NCI-H2227 treated with DMSO at 0.1 percent for 48 hours (cell line): ENCODE measurements at places on chromosomes 7 and 10.

GRCh38 chr7:45156516-45157272 lies 897 bp upstream of the RAMP3 start:
- no peak for DNase-seq

DNA sequence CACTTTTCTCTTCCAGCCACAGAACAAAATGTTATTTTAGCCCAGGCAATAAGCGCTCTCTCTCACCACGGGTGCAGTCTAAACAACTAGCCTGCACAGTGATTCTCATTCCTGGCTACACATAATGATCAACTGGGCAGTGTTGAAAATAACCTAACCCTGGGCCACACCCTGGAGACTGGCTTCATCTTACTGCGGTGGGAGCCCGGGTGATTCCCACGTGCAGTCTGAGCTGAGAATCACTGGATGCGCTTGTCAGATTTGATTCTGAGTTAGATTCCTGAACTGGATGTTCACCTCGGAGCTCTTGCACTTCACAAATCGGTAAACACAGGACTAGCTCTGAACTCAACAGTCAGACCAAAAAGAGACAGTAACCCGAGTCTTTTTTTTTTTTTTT lies 14.9 kb downstream of the ZC3HAV1 start:
- DNase-seq: peak; percentile 14

DNA sequence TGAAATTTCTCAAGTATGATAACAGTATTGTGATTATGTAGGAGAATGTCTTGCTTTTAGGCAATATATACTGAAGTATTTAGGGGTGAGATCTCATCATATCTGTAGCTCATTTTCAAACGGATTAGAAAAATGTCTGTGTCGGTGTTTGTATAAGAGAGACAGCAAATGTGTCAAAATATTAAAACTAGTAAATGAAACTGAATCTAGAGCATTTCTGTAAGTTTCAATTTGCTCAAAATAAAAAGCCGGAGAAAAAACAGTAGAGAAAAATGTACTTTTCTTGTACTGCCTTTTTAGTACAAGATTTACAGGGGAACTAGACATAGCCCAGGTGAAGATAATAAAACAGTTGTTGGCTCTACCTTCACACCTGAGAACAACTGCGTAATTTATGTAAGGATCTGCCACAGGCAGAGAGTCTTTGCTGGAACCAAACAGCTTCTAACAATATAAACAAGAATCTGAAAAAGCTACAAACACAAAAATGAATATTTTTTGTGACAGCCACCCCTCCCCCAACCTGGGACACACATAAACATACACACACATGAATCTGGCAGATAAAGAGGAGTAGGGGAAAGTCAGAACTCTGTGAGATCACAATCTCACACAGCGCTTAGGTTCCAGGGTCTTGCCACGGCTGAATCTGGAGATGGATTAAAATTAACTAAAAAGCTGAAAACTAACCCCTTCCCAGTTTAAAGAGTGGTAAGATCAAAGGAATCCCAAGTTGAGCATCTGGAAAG lies 153.3 kb downstream of the AVL9 start:
- no peak for DNase-seq

DNA sequence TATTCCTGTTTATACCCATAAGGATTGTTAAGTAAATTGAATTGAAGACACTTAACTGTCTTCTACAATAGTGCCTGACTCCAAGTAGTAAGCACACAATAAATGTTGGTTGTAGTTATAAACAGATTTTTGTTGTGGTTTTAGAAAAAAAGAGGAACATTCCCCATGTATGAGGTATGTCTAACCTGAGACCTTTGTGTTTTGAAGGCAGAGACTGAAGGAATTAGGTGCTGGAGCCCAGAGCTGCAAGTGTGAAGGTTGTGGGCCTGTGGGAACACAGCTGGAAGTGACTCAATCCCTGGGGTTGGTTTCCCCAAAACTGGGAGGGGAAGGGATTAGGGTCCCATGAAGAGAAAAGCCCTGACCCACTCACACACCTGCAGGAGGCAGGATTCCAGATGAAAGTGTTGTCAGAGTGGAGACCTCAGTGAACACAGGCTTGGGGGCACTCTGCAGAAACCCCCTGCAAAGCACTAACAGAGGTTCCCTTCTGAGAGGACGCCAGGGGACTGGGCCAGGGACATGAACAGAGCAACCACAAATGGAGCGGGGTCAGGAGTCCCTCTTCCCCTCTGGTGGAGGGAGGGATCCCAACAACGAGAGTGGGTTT lies 265.1 kb upstream of the KLF14 start:
- no peak for DNase-seq

DNA sequence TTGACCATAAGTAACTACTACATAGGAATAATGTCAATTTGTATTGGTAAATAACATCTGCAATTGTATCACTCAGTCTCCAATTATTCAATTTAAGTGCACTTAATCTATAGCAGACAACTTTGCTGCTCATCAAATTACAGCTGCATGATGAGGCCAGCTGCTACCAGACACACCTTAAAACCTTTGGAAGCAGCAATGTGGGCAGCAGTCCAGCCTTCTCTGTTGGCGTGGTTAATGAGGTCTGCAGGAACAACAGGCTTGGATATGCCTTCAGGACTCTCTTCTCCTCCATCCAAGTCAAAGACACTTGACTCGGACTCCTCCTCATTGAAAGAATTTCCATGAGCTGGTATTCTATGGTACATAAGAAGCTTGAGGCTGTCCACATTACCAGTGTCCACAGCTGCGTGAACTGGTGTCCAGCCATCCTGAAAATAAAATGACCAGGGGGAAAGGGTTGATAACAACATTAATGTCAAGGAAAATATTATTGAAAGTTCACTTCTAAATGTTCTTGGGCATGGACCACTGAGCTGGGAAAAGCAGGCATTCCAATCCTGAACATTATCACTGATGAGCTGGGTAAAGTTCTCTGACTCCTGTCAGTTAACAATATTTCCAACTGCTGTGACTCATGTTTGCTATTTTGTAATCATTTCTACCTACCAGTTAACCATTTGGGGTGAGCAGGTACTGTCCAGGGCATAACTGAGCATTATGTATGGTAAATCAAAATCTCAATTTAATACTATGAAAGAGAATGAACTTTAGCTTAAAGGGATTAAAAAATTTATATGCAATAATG lies 95.7 kb downstream of the CTTNBP2 start:
- no peak for DNase-seq

DNA sequence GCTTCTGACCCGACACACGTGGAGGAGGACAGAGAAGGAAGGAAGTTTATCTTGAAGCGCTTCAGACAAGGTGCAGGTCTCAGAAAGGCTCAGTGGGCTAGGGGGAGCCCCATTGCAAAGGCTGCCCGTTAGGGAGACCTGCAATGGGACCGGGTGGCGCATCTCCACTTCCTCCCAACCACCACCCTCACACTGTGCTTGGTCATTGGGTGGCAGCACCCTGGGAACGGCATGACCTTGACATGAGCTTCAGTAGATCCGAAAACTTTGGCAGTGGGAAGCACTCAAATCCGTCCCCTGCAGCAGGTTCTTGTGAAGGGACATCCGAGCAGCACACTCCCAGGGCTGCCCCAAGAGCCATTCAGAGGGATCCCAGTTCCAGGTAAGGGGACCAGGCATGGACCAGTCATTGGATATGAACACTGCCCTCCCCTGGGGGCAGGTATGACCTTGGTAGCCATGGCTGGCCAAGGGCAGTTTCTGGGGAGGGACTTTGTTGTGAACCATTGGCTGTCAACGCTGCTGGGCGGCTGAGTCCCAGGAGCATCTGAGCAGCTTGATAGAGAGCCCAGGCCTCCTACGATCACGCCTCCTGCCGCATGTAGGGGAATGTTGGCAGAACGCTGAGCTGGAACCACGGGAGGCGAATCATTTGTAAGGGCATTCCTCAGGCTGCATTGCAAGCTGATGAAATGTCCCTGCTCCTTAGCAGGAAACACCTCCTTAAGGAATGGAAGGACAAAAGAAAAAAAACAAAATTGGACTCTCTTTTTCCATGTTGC lies 31.7 kb downstream of the GALNTL5 start:
- no peak for DNase-seq

DNA sequence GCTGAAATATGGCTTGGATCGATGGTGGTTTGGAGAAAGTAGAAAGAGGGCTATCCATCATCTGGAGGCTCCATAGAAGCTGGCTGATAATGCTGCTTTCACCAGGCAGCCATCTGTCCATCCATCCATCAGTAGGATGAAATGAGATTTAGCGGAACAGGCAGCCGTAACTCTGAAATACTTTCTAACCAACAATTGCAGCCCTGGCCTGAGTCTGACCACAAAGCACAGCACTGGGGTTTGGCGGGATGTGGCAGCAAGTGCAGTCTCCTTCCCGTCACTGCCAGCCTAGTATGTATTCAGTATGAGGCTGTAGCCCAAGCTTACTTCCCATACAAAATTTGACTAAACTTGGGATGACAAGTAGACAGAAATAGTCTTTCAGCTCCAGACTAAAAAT lies 38.0 kb downstream of the R3HCC1L start:
- no peak for DNase-seq

DNA sequence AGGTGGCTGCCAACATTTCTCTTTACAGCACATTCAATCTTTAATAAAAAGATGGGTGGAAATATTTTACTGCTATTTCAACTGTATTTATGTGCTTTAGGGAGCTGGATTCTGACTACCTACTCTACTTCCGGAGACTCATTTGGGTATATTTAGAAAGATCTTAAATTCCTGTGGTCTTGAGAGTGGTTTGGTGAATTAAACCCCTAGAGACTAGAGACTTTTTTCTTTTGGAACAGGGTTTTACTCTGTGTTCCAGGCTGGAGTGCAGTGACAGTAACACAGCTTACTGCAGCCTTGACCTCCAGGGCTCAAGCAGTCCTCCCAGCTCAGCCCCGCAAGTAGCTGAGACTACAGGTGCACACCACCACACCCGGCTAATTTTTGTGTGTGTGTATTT lies 79.0 kb upstream of the HABP2 start:
- DNase-seq: no peak

- DNase-seq: no peak
Observed at GRCh38 chr10:6953271-6953801, 373.3 kb upstream of the PRKCQ start.

DNA sequence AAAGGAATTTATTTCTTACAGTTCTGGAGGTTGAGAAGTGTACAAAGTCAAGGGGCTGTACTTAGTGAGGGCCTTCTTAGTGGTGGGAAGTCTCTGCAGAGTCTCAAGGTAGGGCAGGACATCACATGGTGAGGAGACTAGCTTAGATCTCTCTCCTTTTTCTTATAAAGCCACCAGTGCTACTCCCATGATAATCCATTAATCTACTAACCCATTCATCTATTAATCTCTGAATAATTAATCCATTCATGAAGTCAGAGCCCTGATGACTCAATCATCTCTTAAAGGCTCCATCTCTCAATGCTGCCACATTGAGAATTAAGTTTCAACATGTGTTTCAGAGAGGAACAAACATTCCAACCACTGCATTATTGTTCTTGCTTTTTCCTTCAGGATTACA lies 64.4 kb upstream of the CSTF2T start:
- DNase-seq: no peak

- no peak for DNase-seq
Observed at GRCh38 chr10:63256009-63256773, 123.1 kb downstream of the NRBF2 start.

- no peak for DNase-seq
Observed at GRCh38 chr10:411603-412002, 276.3 kb downstream of the ZMYND11 start.

- DNase-seq: no peak
Observed at GRCh38 chr7:51315393-51316261, 982 bp downstream of the COBL start.

- no peak for DNase-seq
Observed at GRCh38 chr7:24972991-24973390, 7.0 kb downstream of the OSBPL3 start.

DNA sequence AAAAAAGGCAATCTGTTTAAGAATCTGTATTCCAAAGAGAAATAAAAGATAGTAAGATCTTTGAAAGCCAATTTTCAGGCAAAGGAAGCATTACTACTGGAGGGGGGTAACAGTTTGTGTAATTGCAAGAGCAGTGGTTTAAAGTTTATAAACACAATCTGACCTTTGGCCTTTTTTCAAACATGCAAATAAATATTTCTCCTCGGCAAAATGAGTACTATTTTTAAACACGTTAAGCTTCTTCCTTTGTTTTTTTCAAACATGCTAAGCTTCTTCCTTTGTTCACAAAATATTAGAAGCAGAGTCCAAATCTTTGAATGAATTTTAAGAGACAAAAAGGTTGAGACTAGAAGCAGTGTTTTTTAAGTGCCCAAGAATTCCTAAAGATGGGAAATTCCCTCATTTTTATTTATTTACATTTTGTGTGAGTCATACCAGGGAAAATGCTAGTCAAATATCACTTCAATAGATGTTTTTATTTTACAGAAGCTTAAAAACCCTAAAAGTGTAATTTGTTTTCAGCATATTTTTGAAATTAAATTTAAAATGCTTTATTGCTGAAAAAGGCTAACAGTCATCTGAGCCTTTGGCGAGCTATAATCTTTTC lies 229.3 kb downstream of the GPR37 start:
- no peak for DNase-seq

DNA sequence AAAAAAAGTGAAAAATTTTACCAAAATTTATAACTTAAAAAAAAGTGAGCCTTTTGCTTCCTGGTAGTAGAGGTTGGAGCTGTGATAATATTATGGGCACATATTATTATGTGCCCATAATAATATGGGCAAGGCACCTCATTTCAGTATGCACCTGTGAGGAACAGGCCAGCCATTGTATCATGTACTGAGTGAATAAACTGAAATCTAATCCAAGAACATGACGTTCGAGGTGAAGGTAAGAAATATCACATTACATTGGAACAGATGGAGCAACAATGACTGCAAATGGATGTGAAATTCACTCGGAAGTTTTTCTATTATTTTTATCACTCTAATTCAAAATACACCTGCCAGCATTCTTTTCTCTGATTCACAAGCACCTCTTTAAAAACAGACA lies 216.0 kb downstream of the KLF6 start:
- no peak for DNase-seq

DNA sequence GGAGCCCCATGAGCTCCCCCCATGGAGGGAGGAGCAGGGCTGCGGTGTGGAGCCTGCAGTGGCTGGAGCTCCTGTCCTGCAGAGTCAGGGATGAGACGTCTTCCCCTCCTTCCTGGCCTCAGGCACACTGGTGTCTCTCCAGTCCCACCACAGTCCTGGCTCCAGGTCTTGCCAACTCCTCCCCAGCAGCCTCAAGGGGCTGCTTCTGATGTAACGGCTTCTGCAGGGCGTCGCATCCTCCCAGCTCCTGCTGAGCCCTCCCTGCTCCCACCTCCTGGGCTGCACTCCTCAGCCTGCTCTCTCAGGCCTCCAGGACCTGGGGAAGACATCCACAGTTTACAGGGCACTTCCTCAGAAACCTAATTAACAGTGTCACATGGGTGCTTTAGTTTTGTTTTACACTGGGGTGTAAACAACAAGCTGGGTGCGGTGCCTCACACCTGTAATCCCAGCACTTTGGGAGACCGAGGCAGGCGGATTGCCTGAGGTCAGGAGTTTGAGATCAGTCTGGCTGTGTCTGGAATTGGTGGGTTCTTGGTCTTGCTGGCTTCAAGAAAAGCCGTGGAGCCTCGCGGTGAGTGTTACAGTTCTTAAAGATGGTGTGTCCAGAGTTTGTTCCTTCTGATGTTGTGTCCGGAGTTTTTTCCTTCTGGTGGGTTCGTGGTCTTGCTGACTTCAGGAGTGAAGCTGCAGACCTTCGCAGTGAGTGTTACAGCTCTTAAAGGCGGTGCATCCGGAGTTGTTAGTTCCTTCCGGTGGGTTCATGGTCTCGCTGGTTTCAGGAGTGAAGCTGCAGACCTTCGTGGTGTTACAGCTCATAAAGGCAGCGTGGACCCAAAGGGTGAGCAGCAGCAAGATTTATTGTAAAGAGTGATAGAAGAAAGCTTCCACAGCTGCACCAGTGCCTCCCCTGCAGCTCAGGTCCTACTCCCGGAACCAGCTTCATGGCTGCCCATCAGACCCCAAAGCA lies 95.0 kb downstream of the PAXIP1 start:
- no peak for DNase-seq

GRCh38 chr7:155590215-155591018 lies 44.1 kb upstream of the CNPY1 start:
- no peak for DNase-seq
